CD8-positive, alpha-beta memory T cell (primary cell): ENCODE measurements at places on chromosomes 6 and 20. TPM values are rescaled to one million over a fixed set of nuclear protein-coding genes. Genes with fewer than 3 reads are reported as not detected.

Gene LRRC73
- 0.11 TPM for total RNA-seq

Gene KCNG1
- 3.4 TPM for total RNA-seq

Gene ALDH5A1
- 15.4 TPM for total RNA-seq

- H3K27me3 ChIP-seq: no peaks in the 10 kb centered on the region
- H3K27ac ChIP-seq: no peak overlapping the region
- no peak overlapping the region for H3K4me3 ChIP-seq
Measured at GRCh38 chr6:108555399-108556052, 5.2 kb upstream of the FOXO3 start.

DNA sequence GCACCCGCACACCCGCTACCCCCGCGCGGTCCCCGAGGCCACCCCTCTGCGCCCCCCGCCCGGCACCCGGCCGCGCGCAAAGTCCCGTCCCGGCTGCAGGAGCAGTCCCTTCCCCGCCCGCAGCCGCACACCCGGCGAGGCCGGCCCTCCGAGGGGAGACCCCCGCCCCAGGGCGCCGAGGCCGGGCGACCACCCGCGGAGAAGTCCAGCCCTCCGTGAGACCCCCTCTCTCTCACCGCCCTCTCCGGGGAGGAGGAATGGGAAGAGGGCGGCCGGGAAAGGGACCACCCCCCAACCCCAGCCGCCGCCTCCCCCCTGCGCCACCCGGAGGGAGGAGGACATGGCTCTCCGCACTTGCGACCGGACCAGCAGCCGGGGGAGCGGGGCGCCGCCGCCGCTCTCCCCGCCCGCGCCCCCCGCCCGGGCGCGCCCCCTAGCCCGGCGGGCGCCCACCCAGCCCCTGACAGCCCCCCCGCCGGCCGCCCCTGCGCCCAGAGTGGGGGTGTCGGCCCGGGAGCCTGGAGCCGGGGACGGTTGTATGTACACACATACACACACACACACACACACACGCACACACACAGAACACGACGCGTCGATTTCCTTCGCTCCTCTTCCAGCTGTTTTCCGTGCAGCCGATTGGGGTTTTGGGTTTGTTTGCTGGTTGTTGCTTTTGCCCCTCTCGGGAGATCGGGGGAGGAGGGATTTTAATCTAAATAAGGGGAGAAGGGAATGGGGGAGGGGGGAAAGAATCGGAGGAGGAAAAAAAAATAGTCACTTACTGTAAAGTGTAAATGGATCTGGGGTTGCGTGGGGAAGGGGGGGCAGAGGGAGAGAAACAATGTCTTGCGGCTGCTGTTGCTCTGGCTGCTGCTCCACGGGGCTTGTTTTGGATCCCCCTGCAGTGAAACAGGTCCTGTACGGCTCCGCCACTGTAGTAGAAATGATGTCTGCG lies at the start of gene ATXN1:
Gene ATXN1, minus strand, starts transcription at position 945 of the 955 bp plus-strand sequence.
- H3K4me1 ChIP-seq: peaks cover 41% of the 10 kb centered on the region
- no peaks in the 10 kb centered on the region for H3K27me3 ChIP-seq
- peak; percentile 79 for DNase-seq
- H3K27ac ChIP-seq: peak within 1 kb of the TSS; percentile 98
- H3K36me3 ChIP-seq: no peaks in the 10 kb centered on the region

DNA sequence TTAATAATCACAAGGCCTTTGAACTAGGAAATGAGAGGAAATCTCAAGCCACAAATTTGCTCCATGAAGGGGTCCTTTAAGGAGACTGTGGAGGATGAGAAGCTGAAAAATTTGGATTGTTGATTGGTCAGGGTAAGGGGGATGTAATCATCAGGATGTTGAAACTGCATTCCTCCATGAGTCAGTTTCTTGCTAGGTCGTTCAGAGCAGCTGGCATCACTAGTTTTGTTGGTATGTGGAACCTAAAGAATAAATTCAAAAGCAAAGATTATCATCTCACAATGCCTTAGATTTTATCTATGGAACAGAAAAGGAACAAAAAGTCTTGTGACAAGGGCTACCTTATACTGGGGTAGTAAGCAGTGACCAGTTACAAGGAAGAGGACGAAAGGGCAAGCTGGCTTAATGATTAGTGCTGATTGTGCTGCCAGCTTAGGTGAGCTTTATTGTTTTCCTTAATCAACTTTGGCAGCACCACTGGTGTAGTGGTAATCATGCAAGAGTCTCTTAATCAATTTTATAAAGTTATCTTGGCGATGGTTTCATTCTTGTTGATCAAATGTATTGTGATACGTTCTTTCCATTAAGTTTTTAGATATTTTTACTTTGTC lies 36.6 kb downstream of the CRISP2 start:
- H3K4me1 ChIP-seq: no peaks in the 10 kb centered on the region
- no peaks in the 10 kb centered on the region for H3K36me3 ChIP-seq
- no peaks in the 10 kb centered on the region for H3K27me3 ChIP-seq
- DNase-seq: no peak

Gene PLA2G7
- total RNA-seq: 2.4 TPM

- no peaks in the 10 kb centered on the region for H3K36me3 ChIP-seq
- DNase-seq: no peak
- no peak overlapping the region for H3K4me3 ChIP-seq
- no peaks in the 10 kb centered on the region for H3K27me3 ChIP-seq
- no peak overlapping the region for H3K27ac ChIP-seq
Measured at GRCh38 chr20:59740621-59741020, 136.3 kb downstream of the PHACTR3 start.

- no peak overlapping the region for H3K27ac ChIP-seq
- H3K27me3 ChIP-seq: no peaks in the 10 kb centered on the region
- DNase-seq: no peak
- H3K4me3 ChIP-seq: no peak overlapping the region
- H3K4me1 ChIP-seq: no peaks in the 10 kb centered on the region
Measured at GRCh38 chr6:160177220-160177619, 55.6 kb downstream of the SLC22A1 start.

Gene SNTA1
- total RNA-seq: 4.6 TPM

GRCh38 chr6:7178280-7178679 lies 70.5 kb downstream of the RREB1 start:
- DNase-seq: no peak
- no peak overlapping the region for H3K4me3 ChIP-seq
- H3K27me3 ChIP-seq: no peaks in the 10 kb centered on the region
- no peak overlapping the region for H3K27ac ChIP-seq
- peaks cover 4% of the 10 kb centered on the region for H3K4me1 ChIP-seq
- peaks cover 35% of the 10 kb centered on the region for H3K36me3 ChIP-seq

Gene SAPCD1
- 6.1 TPM for total RNA-seq

DNA sequence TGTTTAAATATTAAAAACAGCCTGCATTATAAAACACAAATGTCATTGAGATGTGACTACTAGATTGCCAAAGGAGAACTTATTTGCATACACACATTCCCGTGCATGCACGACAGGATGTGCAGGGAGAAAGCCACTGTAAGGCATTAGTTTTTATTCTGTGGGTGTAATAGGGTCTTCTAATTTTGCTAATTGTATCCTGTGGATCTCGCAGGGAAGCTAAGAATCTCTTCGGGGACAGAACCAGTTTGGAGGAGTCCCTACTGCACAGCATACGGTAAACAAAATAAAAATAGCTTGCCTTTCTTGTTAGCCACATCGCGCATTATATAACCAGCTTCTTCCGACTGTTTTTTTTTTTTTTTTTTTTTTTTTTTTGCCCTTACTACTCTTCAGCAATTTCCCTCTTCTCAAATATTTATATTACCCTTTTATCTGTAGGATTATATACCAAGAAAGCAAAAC lies 2.0 kb downstream of the ATXN1 start:
- H3K36me3 ChIP-seq: no peaks in the 10 kb centered on the region
- no peaks in the 10 kb centered on the region for H3K27me3 ChIP-seq
- peaks cover 30% of the 10 kb centered on the region for H3K4me1 ChIP-seq
- peak overlapping the region; percentile 90 for H3K4me3 ChIP-seq
- no peak for DNase-seq
- H3K27ac ChIP-seq: peak overlapping the region; percentile 94

- no peak overlapping the region for H3K27ac ChIP-seq
- no peaks in the 10 kb centered on the region for H3K4me1 ChIP-seq
- no peak for DNase-seq
- H3K4me3 ChIP-seq: no peak overlapping the region
Measured at GRCh38 chr6:139920027-139920775, 545.8 kb upstream of the CITED2 start.

Gene KCNK5
- 28.4 TPM for total RNA-seq

DNA sequence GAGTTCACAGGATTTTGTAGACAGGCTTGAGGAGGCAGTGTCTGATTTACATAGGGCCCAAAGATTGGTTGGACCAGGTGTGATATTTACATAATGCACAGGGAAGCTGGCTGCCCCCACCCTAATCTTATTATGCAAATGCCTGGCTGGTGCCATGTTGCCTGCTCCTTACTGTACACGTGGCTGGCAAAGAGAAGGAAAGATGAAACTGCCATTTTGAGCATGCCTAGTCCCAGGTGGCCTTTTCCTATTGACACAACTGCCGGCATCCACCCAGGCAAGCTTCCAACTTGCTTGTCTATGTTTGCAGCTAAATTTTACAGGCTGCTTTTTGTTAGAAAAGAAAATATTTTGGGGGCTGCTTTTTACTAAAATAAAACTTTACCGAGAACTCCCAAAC lies 174.6 kb downstream of the LMBRD1 start:
- no peak for DNase-seq
- no peak overlapping the region for H3K27ac ChIP-seq
- no peaks in the 10 kb centered on the region for H3K36me3 ChIP-seq
- no peaks in the 10 kb centered on the region for H3K27me3 ChIP-seq
- no peak overlapping the region for H3K4me3 ChIP-seq
- no peaks in the 10 kb centered on the region for H3K4me1 ChIP-seq

- no peak overlapping the region for H3K27ac ChIP-seq
- H3K36me3 ChIP-seq: no peaks in the 10 kb centered on the region
- H3K4me3 ChIP-seq: no peak overlapping the region
- no peak for DNase-seq
- H3K4me1 ChIP-seq: no peaks in the 10 kb centered on the region
Measured at GRCh38 chr6:130324657-130325056, 41.2 kb upstream of the TMEM200A start.

Gene PHACTR1
- total RNA-seq: 0.04 TPM

Gene GSTA4
- total RNA-seq: 4.9 TPM

Gene SIRPG
- 9.3 TPM for total RNA-seq

- no peak for DNase-seq
- H3K36me3 ChIP-seq: no peaks in the 10 kb centered on the region
- H3K27ac ChIP-seq: peak overlapping the region; percentile 50
- H3K27me3 ChIP-seq: no peaks in the 10 kb centered on the region
Measured at GRCh38 chr6:90079560-90080490, 185.6 kb downstream of the GJA10 start.

Gene ATXN1
- total RNA-seq: 111 TPM

DNA sequence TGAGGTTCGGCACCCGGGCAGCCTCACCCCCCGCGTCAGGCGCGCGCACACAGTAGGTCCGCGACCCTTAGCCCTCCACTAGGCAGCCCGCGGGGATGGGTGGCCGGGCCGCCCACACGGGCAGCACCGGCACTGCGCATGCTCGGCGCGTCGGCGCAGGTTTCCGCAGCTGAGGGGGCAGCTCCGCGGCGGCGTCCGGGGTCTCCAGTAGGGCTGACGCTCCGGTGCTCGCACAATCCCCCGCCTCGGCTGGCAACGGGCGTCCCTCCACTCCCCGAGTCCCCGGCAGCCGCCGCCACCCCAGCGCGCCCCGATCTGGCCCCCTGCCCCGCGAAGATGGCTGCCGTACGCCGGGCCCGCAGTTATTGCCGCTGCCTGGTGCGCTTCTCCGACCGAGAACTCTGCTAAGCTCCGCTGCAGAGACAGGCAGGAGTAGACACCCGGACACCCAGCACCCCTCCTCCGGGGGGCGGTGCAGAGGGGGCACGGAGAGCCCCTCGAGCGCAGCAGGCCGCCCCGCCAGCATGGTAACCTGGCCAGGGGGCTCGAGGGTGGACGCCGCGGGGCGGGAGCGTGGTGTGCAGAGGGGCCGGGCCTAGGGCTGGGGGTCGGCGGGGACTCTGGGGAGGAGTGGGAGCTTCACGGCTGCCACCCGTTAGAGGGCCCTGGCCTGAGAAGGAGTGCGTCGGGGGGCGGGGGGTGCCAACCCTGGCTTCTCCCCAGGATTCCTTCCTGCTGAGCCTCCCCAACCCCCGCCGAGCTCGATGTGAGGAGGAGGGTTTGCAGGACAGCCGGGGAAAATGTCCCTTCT lies at the start of gene FBXO9:
Gene FBXO9, plus strand, starts transcription at position 139 of the 811 bp plus-strand sequence. Its CDS starts 386 bp downstream, at position 525.
- H3K4me3 ChIP-seq: peak within 1 kb of the TSS; percentile 98
- peak; percentile 82 for DNase-seq
- H3K27ac ChIP-seq: peak within 1 kb of the TSS; percentile 88

Gene PRDM13
- not detected for total RNA-seq

GRCh38 chr20:41330941-41331340 lies 9.7 kb upstream of the LPIN3 start:
- H3K27me3 ChIP-seq: no peaks in the 10 kb centered on the region
- H3K4me1 ChIP-seq: peaks cover 12% of the 10 kb centered on the region
- no peak overlapping the region for H3K27ac ChIP-seq
- H3K36me3 ChIP-seq: no peaks in the 10 kb centered on the region
- no peak for DNase-seq
- H3K4me3 ChIP-seq: no peak overlapping the region

Gene NRM
- total RNA-seq: 29.2 TPM

Gene RPS6KA2
- 4.7 TPM for total RNA-seq

Gene NRSN2
- total RNA-seq: 7.6 TPM

Gene EFCAB8
- total RNA-seq: 0.35 TPM

DNA sequence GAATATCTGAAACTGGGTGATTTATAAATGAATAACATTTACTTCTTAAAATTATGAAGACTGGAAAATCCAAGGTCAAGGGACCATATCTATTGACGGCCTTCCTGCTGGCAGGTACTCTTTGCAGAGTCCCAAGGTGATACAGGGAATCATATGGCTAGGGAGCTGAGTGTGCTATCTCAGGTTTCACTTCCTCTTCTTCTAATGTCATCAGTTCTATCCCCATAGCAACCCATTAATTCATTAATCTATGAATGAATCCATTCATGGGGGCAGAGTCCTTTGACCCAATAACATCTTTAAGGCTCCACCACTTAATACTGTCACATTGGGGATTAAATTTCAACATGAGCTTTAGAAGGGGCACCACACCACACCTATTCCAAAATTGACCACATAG lies 772.0 kb downstream of the HACE1 start:
- no peaks in the 10 kb centered on the region for H3K4me1 ChIP-seq
- no peaks in the 10 kb centered on the region for H3K36me3 ChIP-seq
- H3K4me3 ChIP-seq: no peak overlapping the region
- H3K27me3 ChIP-seq: no peaks in the 10 kb centered on the region
- H3K27ac ChIP-seq: no peak overlapping the region

Gene THBD
- total RNA-seq: 0.13 TPM

Gene PKHD1
- total RNA-seq: not detected

Gene CST8
- total RNA-seq: not detected
